ENCODE measurements at places on chromosomes 1 and 21.

GRCh38 chr1:12666141-12666735, 22.4 kb downstream of the AADACL4 start:
- no peak for DNase-seq

DNA sequence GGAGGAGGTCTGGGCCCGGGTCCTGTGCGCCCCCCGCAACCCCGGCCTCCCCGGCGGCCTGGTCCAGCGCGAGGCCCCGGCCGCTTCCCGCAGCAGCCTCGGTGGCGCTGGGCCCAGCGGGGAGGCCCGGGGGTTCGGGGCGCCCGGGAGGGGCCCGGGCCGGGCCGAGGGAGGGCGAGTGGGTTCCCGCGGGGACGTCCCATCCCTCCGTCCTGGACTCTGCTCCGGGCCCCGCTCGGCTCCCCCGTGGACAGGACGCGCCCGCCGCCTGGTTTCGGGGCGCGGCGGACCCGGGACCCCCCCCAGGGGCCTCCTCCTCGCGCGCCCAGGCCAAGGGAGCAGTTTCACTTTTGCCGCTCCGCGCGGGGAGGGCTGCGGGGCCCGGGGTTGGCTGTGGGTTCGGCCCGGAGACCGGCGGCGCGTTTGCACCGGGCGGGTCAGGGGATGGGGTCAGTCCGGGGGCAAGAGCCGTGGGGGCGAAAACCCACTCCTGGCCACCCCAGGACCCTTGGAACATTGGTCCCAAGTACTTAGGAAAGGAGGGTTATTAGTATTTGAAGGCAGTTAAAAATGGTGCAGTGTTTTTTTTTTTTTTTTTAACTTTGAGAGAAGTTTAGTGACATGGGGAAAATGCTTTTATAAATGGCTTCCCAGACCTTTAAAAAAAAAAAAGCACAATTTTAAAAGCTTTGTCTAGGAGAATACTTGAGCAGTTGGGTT, 677 bp downstream of the AGPAT3 start:
- peak; percentile 20 for DNase-seq

DNA sequence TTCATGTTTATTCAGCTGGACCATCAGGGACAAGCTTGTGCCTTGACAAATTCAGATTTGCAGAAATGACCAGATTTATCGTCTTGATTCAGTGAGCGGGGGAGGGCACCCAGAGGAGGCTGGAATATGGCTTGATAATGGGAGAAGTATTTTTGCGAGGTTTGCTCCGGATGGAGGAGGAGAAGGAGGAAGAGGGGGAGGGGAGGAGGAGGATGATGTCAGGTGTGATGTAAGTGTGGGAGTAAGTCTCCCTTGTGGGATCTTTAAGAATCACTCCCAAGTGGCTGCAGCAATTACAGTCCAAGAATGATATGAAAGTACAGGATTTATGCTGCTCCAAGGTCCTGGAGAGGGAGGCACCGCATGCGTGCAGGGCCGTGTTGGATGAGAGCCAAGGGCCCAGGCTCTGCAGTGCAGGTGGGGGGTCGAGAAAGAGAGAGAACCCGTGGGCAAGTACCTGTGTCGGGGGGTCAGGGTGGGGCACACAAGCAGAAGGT, 5.6 kb upstream of the ZNF496 start:
- peak; percentile 38 for DNase-seq

DNA sequence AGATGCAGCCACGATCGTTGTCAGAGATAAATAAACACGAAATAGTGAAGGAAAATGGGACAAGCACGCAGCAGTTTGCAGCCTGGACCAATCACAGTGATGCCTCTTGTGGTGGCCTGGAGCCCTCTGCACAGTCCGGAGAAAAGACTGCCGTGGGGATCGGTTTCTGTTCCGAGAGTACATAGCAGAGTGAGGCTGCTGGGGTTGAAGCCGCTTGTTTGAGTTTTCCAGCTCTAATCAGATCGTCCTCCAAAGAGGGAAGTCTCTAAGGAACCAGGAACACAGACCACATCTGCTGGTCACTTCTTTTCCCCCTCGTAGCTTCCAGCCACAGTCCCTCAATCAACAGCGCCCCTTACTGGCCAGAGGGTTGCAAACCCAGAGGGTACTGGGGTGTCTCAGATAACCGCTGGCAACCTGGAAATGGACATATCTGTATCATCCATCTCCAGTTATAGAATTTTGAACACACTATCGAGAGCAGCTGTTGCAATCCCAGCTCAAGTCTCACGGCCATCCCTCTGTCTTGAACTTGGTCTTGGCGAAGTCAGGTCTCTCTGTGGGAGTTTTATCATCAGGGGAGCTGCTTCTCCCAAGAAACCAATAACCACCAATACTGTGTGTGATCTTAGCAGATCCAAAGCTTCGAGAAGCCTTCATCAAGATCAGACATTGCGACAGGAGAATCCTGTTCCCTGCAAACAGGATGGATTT, 57.4 kb downstream of the OLIG1 start:
- peak; percentile 74 for DNase-seq

GRCh38 chr1:67745875-67746698, 61.1 kb downstream of the GADD45A start:
- DNase-seq, result peak; percentile 59

Measured in fibroblast of the aortic adventitia (primary cell).